ENCODE measurements at places on chromosomes 4 and X. TPM values are rescaled to one million over a fixed set of nuclear protein-coding genes. Genes with fewer than 3 reads are reported as not detected.

- peak; percentile 83 for DNase-seq
These were observed 20.2 kb upstream of the SETD7 start for GRCh38 chr4:139576219-139576618.

QRFPR gene
- not detected for total RNA-seq

DNA sequence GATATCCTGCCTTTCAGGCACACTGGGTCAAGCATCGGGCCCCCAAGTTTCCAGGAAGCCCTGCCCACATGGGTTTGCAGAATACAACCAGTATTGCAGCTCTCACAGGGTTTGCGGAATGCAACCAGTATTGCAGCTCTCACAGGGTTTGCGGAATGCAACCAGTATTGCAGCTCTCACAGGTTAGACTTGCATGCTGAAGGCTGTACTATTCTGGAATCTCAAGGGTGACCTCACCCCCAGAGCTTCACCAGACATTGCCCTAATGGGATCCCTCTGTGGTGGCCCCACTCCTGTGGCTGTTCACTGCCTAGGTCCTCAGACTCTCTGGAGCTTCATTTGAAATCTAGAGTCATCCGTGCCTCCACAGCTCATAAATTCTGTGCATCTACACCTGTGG is 640.7 kb upstream of the ATOH1 start:
- no peak for DNase-seq

DNA sequence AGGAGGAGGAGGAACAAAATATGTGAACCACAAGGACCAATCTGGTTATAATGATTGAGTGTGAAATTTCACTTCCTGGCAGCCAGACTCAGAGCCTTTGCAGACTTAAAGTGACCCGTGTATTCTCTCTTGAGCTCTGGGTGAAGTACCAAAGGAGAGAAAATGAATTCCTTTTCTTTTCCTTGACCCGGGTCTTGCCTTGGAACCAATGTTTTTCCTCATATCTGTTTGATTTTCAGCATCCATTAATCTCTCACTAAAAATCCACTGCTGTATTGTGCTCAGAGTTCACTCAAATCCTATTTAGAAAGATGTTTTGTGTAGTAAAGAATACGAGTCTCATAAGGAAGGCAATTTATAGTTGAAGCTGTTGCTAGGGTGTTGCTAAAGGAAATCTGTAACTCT is 78.3 kb upstream of the C1QTNF7 start:
- DNase-seq = no peak

- no peak for DNase-seq
These were observed 58.6 kb upstream of the PAGE5 start for GRCh38 chrX:55161581-55161980.

HEPH gene
- not detected for total RNA-seq

GLRA3 gene
- not detected for total RNA-seq

GRCh38 chr4:17490575-17491059 is 21.3 kb downstream of the QDPR start:
- no peak for DNase-seq

DNA sequence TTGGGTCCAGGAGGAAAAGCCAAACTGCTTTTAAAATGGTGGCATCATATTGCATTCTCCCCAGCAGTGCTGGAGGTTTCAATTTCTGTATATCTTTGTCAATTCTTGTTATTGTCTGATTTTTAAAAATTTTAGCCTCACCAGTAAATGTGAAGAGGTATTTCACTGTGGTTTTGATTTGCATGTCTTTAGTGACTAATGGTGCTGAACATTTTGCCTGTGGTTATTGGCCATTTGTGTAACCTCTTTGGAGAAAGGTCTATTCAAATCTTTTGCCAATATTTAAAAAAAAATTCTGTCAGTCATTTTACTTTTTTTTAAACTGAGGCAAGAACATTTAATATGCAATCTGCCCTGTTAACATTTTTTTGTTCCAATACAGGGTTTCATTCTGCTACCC is 322.1 kb downstream of the TLL1 start:
- no peak for DNase-seq

- no peak for DNase-seq
These were observed 1034.8 kb downstream of the DMD start for GRCh38 chrX:32176510-32176909.

OPHN1 gene
- 2.7 TPM for total RNA-seq

GRCh38 chr4:71765350-71765749 is 18.5 kb downstream of the GC start:
- DNase-seq = no peak

- no peak for DNase-seq
These were observed 1977.2 kb downstream of the PCDH7 start for GRCh38 chr4:32697281-32697814.

- DNase-seq = peak; percentile 2
These were observed 15.8 kb downstream of the ZCCHC12 start for GRCh38 chrX:118839334-118839958.

- peak; percentile 55 for DNase-seq
These were observed 77.5 kb downstream of the IL15 start for GRCh38 chr4:141713771-141714445.

TMEM150C gene
- total RNA-seq = 2.5 TPM

FAM236A gene
- not detected for total RNA-seq

DNA sequence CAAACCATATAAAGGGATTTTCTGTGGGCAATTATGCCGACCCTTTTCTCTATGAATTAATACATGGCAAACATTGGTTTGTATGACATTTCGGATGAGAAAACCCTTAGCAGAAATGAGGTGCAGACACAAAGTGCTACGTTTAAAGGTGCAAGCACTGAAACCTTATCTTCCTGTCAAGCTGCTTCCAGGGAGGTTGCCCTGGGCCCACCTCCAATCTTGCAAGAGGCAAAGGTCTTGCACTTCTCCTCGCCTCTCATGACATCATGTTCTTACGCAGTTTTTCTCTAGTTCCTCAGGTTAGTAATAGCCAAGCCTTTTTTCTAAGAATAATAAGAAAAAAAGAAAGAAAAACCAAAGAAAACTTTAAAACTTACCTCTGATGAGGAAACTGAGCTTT is 220.1 kb downstream of the DHX15 start:
- no peak for DNase-seq

GRCh38 chr4:151671541-151672059 is 89.2 kb downstream of the GATB start:
- DNase-seq = no peak

MEPE gene
- not detected for total RNA-seq

TMEM47 gene
- total RNA-seq = 0.12 TPM

HSD17B13 gene
- total RNA-seq = 0.10 TPM

DNA sequence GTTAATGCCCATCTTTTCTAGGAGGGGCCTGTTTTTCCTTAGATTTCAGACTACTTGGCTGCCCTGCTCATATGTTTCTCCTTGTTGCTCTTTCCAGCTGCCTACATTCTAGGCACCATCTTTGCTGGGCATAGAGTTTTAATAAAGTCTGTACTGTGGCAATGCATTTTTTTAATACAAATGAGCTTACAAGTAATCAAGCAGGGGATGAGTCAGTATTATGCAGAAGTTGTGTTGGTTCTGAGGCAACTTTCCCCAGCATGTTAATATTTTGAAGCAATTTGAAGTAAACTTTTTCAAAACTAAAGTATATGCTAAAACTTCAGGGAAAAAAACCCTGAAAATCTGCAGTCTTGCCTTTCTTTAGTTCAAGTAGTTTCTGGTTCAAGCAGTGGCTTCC is 372.0 kb upstream of the GATB start:
- no peak for DNase-seq

DNA sequence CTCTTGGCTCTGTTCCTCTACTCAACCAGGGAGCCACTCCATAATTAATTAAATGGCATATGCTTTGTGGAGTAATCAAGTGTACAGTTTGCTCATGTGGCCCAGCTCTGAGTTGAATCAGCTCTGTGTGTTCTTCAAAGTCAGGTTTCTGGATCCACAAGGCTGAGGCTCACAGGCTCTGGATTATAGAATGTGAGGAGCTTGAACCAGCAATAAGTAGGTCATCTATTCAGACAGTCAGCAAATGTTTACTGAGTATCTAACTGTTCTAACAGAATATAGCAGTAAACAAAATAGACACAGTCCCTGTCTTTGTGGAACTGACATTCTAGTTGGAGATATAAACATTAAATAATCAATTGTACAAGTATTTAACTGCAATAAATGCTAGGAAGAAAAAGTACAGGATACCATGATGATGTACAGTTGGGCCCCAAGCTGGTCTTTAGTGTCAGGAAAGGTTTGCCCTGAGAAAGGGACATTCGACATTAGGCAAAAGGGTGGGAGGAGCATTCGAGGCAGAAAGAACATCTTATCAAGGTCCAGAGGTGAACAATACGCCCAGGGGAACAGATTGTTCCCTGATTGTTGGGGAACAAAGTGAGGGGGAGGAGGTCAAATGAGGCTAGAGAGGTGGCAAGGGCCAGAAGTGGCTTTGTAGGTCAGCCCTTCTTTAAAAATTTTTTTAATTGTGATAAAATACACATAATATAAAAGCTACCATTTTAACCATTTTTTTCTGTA is 20.5 kb upstream of the TSR2 start:
- DNase-seq = no peak

DNA sequence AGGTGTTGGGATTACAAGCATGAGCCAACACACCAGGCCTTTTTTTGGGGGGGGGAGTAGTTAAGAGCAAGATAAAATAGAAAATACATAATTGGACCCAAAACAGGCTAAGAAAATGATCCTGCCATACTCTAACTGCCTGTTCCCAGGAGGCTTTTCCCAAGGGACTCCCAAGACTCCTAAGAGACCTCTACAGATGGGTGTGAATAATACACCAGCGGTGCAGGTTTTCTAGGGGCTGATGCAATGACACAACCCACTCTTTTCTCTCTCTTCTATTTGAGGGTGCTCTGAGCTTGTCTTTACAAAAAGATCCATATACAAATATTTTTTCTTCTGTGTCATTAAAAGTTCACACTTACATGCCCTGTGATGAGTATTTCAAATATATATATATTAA is 116.9 kb downstream of the RASL11B start:
- no peak for DNase-seq

DNA sequence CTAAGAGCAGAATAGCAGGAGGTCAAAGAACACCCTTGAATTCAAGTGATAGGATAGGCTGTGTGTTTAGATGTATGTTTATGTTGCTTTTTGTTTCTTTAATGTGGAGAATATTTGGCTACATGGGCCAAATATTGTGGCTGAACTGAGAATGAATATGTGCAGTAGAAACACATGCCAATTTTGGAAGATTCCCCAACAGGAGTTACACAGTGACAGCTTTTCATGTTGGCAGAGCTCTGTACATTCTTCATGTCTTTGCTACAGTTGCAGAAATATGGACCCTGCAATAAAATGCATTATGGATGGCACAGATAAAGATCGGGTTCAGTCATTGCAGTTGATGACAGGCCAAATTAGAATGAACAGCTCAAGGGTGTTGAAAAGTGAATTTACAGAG is 82.8 kb upstream of the SLC4A4 start:
- DNase-seq = no peak

CCKAR gene
- not detected for total RNA-seq

NMU gene
- total RNA-seq = 55.0 TPM

PLS3 gene
- total RNA-seq = 80.5 TPM

DNA sequence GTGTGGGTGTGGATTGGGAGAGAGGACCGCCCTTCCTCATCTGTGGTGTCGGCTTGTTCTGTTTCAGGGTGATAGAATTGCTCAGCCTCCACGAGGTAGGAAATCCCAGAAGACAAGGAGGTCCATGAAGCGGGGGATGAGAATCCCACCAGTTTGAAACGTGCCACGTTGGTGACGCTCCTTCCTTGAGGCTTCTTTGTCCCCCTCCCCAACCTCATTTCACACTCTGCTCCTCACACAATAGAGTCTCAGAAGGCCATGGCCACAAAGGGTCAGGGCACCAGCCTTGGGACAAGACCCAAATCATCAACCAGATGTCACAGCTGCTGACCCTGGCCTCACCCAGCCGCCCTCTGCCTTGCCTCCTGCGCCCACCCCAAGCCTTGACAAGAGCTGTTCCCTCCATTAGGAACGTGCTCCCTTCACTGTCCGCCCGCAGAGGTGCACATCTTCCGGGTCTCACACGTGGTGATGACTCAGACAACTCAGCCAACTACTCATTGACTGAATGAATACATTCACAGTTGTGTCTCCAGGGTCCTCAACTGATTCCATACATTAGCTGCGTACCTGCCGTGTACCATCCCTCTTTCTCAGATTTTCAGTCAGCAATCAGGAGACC is 18.3 kb downstream of the BLOC1S4 start:
- DNase-seq = no peak

- no peak for DNase-seq
These were observed 6.2 kb downstream of the JCHAIN start for GRCh38 chr4:70660106-70660505.

DNA sequence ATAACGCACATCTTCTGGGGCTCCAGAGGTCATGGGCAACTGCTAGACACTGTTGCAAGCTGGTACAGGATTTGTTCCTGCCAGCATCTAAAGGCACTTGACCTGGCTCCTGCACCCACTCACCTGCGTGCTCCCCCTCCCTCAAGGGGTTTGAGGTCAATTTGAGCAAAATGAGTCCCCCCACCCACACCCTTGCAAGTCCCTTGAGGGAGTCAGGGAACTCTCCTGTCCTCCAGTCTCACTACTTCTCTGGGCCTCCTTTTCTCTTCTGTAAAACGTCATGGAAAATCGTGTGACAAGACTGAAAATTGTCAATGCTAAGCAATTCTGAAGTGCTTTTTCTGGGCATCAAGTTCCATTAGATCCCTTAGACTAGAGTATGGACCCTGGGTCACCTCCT is 39.9 kb upstream of the PGK1 start:
- no peak for DNase-seq

GRCh38 chrX:96424007-96424406 is 260.6 kb upstream of the DIAPH2 start:
- no peak for DNase-seq

SLC2A9 gene
- total RNA-seq = not detected

DNA sequence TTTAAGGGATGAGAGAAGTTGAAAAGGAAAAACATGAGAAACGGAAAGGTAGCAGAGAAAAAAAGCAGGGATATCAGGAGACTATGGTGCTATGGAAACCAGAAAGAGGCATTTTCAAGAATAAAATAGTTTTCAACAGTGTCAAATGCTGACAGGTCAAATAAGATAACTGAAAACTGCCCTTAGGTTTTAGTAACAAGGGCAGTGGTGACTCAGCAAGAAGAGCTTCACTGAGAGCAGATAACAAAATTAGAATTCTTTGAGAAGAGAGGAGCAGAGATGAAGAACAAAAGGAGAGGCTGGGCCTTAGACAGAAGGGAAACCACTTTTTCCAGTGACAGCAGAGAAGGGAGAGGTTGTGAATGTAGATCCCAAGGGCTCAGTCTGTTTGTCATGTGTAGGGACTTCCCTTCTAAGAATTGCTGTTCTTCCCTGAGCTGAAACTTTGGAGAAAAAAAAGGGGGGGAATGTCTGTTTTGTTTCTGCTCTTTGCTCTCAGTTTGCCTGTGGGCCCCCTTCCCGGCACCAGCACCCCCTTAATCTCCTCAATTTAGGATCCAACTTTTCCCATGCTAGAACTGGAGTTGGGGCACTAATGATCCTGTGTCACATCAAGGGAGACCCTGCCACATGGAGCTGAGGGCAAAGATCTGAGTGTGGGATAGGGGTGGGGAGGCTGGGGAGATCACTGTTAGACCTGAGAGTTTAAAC is 26.8 kb upstream of the MAGEA10 start:
- DNase-seq = no peak

PRPS1 gene
- total RNA-seq = 35.2 TPM

PITX2 gene
- total RNA-seq = 18.3 TPM

SERPINA7 gene
- not detected for total RNA-seq

GAGE1 gene
- total RNA-seq = 2.7 TPM
